ENCODE measurements at places on chromosomes 16 and 17.

DNA sequence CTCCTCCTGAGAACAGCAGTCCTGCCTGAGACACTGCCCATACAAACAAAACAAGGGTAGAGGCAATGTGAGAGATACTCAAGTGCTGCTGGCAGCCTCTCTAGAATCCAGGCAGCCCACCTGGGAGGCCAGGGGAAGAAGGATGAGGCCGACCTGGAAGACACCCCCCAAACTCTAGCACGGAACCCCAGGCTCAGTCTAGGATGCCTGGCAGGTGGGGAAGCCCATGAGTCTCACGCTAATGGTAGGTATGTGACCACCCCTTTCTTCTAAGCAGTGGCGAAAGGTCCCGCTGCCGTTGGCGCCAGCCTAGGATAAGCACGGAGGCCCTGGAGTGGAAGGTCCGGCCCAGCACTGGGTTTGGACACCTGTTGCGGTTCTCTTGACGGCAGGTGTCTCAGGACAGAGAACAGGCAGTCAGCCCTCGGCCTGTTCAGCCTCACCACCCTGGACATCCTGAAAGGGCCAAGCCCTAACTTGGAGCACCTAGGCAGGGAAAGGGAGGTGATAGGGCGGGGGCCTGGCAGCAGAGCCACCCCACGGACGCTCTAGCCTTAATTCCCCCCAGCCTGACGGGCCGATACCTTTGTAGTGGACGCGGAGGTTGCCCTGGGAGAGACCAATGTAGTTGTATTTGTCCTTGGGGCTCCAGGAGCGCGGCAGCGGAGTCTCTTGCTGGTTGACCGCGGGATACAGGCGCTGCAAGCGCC is 487 bp downstream of the RANBP10 start:
- DNase-seq = no peak

- DNase-seq = no peak
These were observed 11.0 kb downstream of the CHMP6 start for GRCh38 chr17:81002409-81003361.

GRCh38 chr16:2955779-2956578 is 8.1 kb upstream of the KREMEN2 start:
- DNase-seq = peak; percentile 60

- no peak for DNase-seq
These were observed 80.6 kb upstream of the SALL1 start for GRCh38 chr16:51231702-51232101.

GRCh38 chr16:76653390-76654026 is 376.3 kb downstream of the CNTNAP4 start:
- peak; percentile 56 for DNase-seq

DNA sequence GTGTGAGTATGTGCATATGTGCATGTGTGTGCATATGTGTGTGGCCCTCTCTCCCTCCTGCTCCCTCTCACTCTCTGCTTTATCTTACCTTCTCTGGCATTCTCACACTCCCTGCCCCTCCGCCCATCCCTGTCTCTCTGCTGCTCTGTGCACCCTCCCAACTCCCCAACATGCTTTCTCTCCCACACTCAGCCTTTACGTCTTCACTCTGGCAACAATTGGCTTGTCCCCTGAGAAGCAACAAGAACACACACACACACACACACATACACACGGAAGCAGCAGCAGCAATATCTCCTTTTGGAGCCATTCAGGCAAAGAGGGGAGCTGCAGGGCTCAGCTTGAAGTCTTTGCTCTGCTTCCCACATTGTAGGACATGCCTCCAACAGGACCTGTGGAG is 27.8 kb downstream of the PITPNM3 start:
- no peak for DNase-seq

DNA sequence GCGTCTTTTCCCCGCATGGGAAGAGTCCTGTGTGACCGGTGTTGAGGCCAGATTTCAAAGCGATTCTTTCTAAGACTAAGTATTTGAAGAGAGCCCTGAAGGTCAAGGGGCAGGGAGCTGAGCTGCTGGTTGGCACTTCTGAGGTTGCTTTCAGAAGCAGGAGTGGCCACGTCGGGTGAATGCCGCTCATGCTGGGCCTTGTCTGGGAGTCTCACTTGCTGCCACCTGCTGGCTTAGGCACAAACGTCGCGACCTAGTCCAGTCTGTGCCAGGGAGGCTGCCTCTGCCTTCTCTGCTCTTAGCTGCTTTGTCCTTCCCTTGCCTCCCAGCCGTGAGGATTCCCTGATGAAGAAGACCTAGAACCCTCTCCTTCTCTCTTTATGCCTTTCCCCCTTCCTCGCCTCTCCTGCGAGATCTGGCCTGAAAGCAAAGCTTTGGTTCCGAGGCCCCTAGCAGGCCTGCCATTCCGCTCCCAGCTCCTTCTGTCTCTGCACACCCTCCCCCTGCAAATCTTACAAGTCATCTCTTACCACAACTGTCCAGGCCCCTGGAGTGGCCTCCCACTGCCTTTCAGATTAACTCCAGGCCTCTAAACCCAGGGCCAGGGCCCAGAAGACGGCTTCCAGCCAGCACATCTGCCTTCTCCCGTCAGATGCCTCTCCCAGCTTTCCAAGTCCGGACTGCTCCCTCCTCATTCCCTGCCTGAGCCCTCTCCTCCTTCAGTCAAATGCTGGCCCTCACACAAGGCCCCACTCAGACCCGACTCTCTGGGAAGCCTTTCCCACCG is 11.4 kb downstream of the CTNS start:
- peak; percentile 62 for DNase-seq

GRCh38 chr16:83627996-83628395 is 179.8 kb upstream of the HSBP1 start:
- no peak for DNase-seq

- DNase-seq = no peak
These were observed 5.5 kb upstream of the C16orf96 start for GRCh38 chr16:4550591-4550990.

DNA sequence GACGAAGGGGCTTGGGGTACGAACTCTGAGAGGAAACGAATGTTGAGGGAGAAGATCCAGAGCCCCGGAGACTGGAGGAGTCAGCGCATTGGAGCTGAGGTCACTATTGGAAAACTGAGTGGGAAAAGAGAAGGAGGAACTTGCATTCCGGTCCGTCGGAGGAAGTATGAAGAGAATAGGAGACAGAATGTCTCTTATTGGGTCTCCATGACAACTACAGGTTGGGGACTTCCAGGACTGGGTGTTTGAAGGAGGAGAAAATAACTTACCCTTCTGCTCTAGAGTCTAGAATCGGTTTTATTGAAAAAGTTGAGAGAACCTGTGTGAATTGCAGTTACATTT is 537 bp downstream of the GOSR1 start:
- DNase-seq = no peak

- peak; percentile 48 for DNase-seq
These were observed 1.3 kb downstream of the TUBB3 start for GRCh38 chr16:89924297-89924924.

DNA sequence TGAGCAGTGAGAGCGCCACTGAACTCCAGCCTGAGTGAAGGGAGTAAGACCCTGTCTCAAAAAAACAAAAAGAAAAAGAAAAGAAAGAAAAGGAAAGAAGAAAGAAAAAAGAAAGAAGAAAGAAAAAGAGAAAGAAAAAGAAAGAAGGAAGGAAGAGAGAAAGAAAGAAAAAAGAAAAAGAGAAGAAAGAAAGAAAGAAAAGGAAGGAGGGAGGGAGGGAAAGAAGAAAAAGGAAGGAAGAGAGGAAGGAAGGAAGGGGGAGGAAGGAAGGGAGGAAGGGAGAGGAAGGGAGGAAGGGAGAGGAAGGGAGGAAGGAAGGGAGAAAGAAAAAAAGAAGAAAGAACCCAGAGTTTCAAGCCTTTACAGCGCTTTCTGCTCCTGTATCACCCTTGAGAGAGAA is 19.1 kb downstream of the GINS3 start:
- DNase-seq = no peak
